Stimulated activated CD4-positive, alpha-beta T cell treated with anti-CD3 and anti-CD28 coated beads, Interleukin-1b, Interleukin-23, amount 100 ng/mL, for 1 hour (primary cell): ENCODE measurements at places on chromosomes 3 and 15.

GRCh38 chr3:37324131-37324530, 149.7 kb upstream of the LRRFIP2 start:
- DNase-seq: no peak

DNA sequence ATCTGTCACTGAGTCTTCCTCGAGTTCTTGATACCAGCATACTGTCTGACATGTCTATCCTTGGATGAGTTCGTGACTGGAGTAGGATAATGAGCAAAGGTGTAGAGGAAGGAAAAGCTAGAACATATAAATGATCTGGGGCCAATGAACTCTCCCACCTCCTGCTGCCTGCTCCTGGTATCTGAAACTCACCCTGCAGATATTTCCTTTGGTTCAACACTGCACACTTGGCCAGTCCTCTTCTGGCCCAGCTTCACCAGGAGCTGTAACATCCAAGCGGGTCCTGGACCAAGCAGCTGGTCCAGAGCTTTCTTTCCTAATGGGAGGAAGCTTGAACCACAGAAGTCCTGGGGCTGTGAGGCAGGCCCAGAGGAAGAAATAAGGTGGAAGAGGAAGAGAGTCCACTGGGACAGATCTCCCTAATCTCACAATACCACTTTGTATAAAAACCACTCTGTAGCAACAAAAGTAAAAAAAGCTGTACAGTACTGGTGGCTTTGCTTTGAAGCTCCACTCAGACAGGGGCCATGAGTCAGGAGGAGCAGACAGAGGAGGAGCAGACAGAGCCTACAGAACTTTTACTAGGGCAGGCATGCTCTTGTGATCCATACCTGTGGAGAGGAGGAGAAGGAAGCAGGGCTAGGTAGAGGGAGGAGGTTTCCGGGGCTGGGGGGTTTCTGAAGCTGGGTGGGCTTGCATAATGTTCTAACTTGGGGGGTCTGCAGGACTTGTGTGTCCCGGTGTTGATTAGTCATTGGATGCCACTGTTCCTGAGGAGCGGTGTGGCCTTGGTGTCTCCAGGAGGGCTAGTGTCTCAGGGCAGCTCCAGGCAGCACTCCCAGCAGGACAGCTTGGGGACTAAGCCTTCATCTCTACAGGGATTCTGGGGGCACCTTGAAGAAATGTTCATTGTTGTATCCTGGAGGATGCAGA, 166.9 kb downstream of the ABHD5 start:
- no peak for DNase-seq

- no peak for DNase-seq
Measured at GRCh38 chr3:177800561-177800960, 603.3 kb upstream of the TBL1XR1 start.

DNA sequence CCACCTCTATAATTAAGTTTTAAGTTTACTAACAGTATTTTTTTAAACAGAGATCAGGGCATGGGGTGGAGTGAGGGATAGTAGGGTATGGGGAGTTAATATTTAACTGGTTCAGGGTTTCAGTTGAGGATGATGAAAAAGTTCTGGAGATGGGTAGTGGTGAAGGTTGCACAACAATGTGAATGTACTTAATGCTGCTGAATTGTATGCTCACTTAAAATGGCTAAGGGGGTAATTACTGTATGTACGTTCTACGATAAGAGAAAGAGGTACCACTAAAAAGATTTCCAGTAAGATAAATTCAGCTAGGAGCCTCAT, 101.4 kb downstream of the TNIK start:
- DNase-seq: no peak

- no peak for DNase-seq
Measured at GRCh38 chr3:59908280-59908679, 858.5 kb upstream of the CFAP20DC start.

DNA sequence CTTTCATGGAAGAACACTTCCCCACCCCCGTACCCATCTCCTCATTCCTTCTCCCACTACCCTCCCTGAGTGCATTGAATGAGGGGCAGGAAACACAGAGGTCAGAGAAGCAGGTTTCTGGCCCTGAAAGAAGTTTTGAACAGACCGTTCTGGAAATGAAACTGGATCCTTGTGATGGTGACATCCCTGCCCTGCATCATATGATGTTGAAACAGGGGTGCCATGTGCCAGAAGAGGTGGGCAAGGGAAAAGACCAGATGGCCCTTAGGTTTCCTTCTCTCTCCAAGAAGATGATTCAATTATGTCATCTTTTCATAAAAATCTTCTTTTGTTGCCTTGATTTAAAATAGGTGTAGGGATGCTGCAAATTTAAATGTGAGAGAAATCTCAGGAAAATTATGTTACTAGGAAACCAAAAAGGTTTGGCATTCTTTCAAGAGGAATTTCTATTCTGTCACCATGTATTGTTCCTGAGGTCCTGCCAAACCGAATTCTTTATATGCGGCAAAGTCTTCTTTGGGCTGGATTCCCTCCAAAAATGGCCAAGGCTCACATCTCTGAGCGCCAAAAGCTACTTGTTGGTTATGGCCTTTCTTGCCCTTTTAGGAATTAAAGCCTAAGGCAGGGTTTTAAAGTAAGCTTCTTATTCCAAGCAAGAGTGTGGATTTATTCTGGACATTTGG, 19.9 kb upstream of the TNFAIP8L3 start:
- no peak for DNase-seq

- DNase-seq: no peak
Measured at GRCh38 chr15:85142312-85142711, 160.7 kb downstream of the PDE8A start.

- DNase-seq: no peak
Measured at GRCh38 chr3:158091531-158091930, 14.7 kb downstream of the SHOX2 start.

GRCh38 chr15:41584636-41585126, 25.7 kb downstream of the TYRO3 start:
- no peak for DNase-seq

DNA sequence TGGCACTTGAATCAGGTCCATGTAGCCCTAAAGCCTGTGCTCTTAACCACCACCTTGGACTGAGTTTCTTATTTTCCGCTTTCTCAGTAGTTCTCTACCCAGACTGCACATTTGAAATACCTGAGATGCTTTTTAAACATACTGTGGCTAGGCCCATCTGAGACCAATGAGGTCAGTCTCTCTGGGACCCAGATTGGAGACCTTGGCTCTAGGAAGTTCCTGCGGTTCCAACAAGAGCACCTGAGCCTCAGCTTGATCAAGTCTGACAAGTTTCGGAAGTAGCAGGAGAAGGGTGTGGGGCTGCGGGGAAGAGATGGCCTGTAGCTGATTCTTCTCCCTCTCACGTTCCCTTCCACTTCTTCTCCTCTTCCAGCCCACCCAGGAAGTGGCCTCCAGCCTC, 11.5 kb upstream of the TSEN2 start:
- DNase-seq: no peak

DNA sequence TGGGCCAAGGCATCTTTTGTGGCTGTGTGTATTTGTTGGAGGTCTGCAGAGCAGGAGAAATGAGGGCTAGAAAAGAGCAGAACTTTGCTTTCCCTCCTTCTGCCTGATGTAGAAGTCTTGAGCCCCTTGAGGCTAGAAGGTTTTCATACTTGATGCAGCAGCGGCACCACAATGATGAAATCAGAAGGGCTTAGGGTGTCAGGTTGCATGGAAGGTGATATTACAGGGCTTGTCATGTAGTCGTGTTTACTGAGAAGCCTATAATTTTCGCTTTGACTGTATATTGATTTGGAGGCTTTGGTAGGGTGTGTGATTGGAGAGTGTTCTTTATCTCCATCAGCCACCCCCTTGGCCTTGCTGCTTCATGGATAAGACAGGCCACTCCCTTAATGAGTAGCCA, 339.8 kb downstream of the THSD4 start:
- no peak for DNase-seq

GRCh38 chr3:17605032-17605431, 137.4 kb downstream of the TBC1D5 start:
- no peak for DNase-seq

DNA sequence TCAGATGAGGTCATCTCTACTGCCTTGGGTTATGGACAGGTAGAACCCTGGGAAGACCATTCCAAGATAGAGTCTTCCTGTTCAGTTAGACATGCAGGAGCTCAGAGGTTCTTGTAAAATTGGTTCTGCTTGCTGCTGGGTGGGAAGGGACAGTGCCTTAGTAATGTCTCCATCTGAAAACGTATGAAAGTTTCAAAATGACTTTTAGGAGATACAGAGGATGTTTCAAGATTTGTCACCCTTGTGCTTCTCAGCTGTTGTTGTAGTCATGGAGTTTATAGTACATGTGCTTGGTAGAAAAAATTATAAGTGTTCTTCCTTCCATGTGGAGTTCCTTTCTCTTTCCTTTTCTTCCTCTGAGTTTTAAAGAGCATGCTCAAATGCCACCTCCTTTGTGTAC, 885.2 kb upstream of the CFAP20DC start:
- no peak for DNase-seq

DNA sequence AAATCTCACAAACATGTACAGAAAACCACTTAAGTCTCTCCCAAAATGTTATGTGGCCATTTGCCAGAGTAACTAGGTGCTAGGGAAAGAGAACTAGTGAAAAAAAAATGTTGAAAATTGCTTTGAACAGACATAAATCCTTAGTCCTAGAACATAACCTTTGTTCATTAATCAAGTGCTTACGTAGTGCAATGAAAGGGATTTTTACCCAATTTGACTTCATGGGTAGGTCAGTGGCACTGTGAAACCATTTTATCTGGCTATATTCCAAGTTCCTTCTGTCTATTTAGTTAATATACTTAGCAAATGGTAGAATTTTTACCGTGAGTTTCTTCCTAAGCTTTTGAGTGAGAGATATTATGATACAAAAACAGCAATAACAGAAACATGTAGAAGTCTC, 209.4 kb downstream of the DIPK2A start:
- no peak for DNase-seq

- DNase-seq: no peak
Measured at GRCh38 chr3:40912461-40912860, 286.8 kb upstream of the CTNNB1 start.

DNA sequence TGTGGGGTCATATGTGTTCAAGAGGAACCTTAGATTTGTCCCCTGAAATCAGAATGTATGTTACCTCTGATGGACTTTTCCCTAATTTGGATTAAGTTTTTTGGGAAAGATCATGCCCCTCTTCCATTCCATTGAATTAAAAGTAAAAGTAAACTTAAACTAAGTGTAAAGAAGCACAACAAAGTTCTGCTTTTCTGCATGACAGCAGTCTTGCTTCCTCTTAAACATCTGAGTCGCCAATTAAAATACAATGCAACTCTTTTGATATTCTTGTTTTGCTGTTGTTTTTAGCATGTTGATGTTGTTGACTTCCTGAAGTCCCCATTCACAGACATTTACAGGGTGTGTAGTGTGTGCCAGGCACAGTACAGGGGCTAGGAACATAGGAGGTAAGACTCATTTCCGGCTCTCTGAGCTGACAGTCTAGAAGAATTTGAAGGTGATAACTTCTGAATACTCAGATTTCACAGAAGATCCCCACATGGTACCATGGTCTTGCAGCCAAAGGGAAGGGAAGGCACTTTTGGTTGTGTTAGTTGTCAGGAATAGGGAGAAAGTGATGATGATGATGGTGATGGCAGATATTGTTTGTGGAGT, 45.0 kb downstream of the USP13 start:
- DNase-seq: no peak

DNA sequence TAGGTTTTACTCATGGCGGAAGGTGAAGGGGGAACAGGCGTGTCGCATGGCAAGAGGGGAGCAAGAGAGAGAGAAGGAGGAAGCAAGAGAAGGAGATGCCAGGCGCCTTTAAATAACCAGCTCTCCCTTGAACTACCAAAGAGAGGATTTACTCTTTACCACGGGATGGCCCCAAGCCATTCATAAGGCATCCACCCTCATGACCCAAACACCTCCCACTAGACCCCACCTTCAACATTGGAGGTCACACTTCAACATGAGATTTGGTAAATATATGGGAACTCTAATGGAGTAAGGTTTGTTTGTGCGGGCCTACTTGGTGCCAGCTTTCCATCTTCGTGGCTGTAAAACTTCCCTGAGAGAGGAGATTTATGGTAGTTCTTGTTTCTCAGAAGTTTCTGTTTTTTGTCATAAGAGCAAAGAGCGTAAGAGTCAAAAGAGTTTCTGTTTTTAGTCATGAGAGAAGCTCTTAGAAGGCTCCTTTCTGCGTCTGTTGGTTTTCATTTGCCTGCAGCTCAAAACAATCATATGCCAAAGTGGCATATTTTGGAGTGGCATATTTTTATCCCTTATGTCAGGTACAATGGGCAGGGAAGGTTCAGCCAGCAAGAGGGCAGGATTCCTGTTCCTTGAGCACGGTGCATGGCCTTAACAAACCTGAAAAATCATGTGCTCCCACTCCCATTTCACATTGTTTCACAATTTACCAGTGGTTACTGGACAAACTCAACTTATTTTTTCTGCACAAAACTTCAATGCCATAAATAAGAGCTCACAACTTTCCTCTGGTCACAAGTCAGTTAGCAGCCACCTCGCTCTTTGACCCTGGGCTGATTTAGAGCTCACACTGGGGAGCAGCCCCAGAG, 12.5 kb downstream of the PML start:
- no peak for DNase-seq

DNA sequence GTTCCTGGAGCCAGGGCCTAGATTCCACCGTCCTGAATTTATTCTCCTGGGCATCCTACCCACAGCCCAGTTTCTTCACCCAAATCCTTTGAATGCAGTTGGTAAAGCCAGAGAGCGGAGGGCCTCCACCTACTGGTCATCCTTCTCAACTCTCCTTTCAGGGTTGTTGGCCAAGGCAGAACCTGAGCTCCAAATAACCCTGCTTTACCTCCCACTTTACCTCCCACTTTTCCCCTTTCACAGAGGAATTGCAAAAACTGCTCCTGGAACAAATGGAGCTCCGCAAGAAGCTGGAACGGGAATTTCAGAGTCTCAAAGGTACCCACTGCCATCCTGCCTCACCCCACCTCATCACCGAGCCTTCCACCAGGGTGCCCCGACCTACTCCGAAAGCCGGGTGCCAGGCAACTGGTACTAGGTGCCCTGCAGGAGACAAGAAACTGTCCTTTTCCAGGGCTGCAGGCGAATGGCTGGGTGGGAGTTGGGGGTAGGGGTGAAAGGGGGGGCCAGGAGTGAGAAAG, 6.8 kb downstream of the SKOR1 start:
- no peak for DNase-seq

GRCh38 chr3:184907681-184908649, 96.0 kb downstream of the VPS8 start:
- DNase-seq: no peak

DNA sequence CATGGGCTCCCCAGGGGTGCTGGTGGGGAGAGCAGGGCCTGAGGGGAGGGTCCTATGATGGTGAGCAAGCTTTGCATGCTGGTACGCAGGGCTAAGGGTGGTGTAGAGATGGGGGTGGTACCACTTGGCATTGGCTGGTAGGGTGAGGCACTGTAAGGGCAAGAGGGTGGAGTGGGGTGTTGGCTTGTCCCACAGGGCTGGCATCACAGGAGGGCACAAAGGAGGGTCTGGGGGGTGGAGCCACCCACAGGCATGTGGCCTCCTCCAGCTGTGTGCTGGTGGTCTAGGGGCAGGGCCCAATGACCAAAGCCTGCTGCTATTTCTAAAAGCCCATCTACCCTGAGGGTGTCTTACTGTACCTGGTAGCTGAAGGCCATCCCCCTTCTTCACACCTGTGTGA, 65.2 kb upstream of the SEC13 start:
- DNase-seq: no peak

GRCh38 chr3:32392536-32393302, 1.1 kb downstream of the CMTM7 start:
- DNase-seq: no peak
